Neural crest cell (in vitro differentiated cells): ENCODE measurements at places on chromosomes 4 and X. TPM values are rescaled to one million over a fixed set of nuclear protein-coding genes. Genes with fewer than 3 reads are reported as not detected.
A peak's percentile ranks its signal among the peaks of the same experiment; 100 is the strongest.

GAR1 gene
- 25.0 and 28.3 TPM in 2 replicates for total RNA-seq

- DNase-seq: no peak
- H3K27ac ChIP-seq: peak overlapping the region; percentile 85
- H3K4me3 ChIP-seq: peak overlapping the region; percentile 7
- H3K27me3 ChIP-seq: no peaks in the 10 kb centered on the region
These were observed 95.6 kb upstream of the WDR17 start for GRCh38 chr4:175970072-175970471.

GRCh38 chr4:74543983-74544382 lies 99.0 kb downstream of the AREG start:
- H3K4me1 ChIP-seq: no peaks in the 10 kb centered on the region
- no peak overlapping the region for H3K4me3 ChIP-seq
- H3K36me3 ChIP-seq: no peaks in the 10 kb centered on the region
- no peak overlapping the region for H3K27ac ChIP-seq
- no peaks in the 10 kb centered on the region for H3K27me3 ChIP-seq
- DNase-seq: no peak

ADH7 gene
- total RNA-seq: not detected in 2 replicates

GNRHR gene
- total RNA-seq: not detected in 2 replicates

SLITRK2 gene
- total RNA-seq: 8.3 and 8.8 TPM in 2 replicates

PRDM8 gene
- 2.6 and 2.9 TPM in 2 replicates for total RNA-seq
